ENCODE measurements at places on chromosomes 7 and 10.

- DNase-seq, result no peak
These were observed 13.2 kb upstream of the CCDC172 start for GRCh38 chr10:116311016-116311415.

DNA sequence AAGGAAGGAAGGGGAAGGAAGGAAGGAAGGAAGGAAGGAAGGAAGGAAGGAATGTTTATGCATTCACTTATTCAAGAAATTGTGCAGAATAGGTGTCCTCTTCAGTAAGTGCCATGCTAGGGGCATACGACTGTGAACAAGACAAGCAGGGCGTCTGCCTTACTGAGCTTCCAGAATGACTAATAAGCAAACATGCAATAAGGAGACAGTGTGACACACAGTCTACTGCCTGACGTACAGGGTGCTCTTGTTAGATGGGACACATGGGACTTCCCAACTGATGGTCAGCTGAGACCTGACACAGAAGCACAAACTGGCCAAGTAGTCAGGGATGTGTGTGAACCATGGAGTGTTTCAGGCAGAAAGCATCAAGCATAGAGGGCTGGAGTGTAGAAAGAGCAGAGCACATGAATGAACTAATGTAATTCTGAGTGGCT is 18.2 kb downstream of the DNAJC12 start:
- DNase-seq, result no peak

DNA sequence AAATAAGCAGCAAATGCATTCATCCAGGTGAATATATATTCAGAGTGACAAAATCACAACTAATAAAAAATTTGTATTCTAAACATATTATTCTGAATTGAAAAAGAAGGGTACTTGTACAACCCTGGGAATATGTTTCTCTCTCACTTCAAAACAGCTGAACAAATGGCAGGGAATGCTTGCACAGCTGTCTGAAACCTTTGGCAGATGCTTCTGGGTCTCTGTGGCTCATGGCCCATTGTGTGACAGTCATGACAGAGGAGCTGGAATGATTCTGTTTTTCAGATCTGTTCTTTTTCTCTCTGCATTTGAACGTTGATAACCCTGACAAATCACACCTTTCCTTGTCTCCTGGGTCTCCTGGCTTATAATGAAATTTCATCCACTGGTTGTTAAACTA is 275.7 kb upstream of the FZD1 start:
- no peak for DNase-seq

DNA sequence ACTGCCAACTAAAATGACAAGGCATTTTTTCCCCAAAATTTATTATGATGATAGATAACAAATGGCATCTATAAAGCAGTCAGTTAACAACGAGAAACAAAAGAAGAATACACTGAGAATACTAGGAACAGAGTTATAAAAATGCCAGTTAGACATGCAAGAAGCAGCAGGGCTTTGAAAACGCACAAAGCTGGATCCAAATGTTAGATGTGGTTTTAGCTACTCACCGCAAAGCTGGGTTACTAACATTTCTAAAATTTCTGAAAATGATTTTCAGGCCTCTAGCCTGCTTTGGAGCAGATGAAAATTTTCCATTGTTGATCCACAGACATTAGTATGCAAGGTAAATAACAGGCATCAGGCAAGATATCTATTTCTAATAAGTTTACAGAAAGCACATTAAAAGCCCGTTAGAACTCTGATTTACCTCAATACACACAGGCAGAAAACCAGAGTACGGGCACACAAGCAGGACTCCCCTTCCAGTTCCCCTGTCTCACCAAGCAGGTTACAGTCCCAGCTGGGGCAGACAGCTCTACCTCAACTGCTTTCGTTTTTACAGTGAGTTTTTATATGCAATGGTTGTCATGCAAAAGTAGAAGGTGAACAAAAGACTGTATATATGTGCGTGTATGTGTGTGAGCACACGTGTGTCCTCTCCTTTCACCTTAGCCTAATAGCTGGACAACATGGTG is 37.9 kb downstream of the GLI3 start:
- no peak for DNase-seq

- no peak for DNase-seq
These were observed 42.6 kb upstream of the CC2D2B start for GRCh38 chr10:95864906-95865813.

DNA sequence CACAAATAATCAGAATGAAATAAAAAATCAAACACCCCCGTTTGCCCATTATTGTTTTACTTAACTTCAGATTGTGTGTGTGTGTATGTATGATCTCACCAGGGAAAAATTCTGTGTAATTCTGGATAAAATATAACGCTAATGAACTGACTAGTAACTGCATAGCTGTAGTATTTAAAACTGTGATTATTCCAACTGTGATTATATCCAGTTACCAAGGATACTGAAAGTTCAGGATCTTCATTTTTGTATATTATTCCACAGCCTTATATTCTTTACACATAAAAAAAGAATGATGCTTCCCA is 2.9 kb downstream of the TWIST1 start:
- DNase-seq, result no peak

DNA sequence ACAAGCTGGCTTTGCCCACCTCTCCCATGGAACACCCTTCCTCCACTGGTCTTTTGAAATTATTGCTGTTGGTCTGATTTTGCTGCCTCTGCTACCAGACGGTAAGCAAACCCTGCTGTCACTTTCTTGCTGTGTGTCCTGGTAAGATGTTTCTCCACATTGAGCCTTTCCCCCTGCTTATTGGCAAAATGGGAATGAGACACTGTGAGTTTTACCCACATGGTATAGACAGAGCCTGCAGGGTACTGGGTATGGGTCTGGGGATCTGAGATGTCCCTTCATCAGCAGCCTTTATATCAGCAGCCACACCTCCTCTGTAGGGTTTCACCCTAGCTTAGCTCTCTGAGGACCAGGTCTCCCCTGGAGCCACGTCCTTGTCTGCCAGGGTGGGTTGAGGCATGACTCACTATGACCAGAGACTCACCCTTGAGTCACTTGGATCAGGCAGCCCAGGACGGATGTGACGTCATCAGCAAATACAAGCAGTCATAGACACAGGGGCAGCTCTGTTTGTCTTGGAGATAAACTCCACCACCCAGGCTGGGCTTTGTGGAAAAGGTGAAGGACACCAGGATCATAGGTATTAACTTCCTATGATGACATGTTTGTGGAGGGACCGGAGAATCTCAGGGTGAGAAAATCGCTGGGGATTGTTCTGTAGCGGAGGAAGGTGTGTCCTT is 17.9 kb upstream of the BAIAP2L1 start:
- no peak for DNase-seq

- DNase-seq, result no peak
These were observed 43.9 kb downstream of the STK32C start for GRCh38 chr10:132263866-132264265.

GRCh38 chr10:3738855-3739350 is 46.1 kb downstream of the KLF6 start:
- DNase-seq, result no peak

- no peak for DNase-seq
These were observed 151.0 kb upstream of the NEBL start for GRCh38 chr10:21048068-21048467.

- no peak for DNase-seq
These were observed 380.3 kb downstream of the TCERG1L start for GRCh38 chr10:130931256-130931655.

DNA sequence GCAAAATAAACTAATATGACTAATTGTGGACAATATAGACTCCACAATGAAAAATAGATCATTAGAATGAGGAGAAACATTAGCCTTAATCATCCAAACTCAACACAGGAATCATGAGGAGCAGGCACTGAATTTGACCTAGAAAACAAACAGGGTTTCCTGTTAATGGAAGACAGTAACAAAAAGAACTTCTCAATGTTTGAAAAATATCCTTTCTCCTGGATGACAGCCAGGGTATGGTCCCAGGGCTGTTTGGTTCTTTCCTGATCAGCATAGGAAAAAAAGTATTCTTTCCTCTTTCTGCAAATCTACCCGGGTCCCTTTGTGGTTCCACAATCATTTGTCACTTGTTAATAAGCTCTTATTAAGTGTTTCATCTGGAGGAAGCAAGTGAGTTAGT is 145.3 kb upstream of the SVIL start:
- DNase-seq, result no peak

GRCh38 chr10:119595134-119595675 is 1.6 kb downstream of the TIAL1 start:
- no peak for DNase-seq

- no peak for DNase-seq
These were observed 60.5 kb downstream of the SORBS1 start for GRCh38 chr10:95500649-95501048.

DNA sequence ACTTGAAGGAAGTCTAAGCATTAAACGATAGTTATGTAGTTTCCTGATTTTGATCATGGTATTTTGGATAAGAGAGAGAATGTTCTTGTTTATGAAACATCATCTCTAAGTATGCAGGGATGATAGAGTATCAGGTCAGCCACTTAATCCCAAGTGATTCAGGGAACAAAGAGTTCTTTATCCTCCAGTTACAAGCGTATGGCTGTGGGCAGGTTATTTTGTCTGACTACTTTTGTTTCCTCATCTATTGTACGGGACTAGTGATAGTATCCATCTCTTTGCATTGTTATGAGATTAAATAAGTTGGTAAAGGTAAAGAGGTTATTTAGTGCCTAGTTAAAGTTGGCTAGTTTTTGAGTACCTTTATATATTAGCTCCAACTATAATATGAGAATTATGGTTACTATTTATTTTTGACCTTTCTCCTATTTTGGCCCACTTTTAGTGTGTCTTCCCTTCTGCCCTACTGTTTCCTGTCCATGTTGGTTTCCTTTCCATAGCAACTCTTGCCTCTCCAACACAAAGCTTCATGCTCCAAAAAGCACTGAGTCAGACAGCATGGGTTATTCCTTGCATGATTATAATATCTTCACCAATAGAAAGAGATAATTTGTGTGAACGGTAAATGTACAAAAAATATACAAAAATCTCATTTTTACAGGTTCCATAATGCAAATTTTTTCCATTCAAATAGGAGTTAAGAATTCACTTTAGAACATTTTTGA is 65.4 kb downstream of the SP8 start:
- no peak for DNase-seq

DNA sequence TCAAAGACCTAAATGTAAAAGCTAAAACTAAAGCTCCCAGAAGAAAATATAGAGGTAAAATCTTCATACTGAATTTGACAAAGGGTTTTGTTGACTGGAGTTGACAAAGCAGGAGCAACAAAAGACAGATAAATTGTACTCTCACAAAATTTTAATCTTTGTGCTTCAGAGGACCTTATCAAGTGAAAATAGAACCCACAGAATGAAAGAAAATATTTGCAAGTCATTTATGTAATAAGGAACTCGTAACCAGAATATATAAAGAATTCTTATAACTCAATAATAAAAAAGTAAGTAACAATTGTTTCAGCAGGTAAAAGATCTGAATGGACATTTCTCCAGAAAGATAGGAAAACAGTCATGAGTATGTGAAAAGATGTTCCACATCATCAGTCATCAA is 62.0 kb upstream of the SRRM3 start:
- no peak for DNase-seq

DNA sequence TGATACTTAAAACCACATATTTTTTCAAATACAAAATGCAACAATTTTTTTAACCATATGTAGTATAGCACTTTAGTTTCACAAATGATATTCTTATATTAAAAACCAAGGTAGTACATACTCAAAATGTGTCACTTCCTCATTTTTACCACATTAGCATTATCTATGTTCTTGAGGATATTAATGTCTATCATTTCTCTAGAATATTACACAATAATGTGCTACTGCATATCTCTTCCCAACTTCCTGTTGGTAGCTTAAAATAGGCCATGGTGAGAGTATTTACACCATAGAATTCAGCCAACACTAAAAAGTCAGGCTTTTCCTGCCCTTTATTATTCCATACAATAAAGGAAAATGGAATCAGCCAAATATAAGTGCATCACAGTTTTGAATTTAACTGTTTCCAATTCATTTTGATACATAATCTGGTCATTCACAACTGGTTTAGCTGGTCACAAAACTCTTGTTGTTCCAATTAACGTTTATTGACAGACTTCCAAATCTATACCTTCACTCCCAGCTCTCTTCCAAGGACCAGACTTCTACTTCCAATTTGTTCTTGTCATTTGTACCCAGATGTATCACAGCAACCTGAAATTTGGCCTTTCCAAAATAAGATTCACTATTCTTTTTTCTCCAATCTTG is 20.0 kb upstream of the LRRC17 start:
- no peak for DNase-seq

DNA sequence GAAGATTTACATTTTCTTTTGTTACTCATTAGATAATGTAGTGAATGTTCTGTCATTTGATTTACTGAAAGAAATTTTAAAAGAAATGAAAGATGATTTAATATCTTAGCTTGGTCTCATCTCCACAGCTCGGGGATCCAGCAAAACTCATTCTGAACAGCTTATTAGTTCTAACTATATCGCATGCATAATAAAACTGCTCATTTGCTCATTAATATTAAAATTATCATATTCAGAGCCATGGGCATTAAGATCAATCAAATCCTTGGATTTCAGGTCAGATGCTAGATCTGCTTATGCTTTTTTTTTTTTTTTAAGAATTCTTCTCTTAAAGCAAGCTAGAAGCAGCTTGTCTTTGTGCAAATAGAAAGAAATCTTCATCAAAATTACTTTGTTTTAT is 246.1 kb downstream of the FOXP2 start:
- DNase-seq, result no peak

GRCh38 chr10:131983780-131984179 is 2.1 kb upstream of the BNIP3 start:
- DNase-seq, result no peak

DNA sequence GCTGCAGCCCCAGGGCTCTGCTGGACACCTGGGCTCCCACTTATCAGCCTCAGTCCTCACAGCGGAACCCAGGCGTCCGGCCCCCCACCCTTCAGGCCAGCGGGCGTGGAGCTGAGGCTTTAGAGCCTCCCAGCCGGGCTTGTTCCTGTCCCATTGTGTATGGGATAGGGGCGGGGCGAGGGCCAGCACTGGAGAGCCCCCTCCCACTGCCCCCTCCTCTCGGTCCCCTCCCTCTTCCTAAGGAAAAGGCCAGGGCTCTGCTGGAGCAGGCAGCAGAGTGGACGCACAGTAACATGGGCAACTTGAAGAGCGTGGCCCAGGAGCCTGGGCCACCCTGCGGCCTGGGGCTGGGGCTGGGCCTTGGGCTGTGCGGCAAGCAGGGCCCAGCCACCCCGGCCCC is 2.7 kb downstream of the NOS3 start:
- no peak for DNase-seq

DNA sequence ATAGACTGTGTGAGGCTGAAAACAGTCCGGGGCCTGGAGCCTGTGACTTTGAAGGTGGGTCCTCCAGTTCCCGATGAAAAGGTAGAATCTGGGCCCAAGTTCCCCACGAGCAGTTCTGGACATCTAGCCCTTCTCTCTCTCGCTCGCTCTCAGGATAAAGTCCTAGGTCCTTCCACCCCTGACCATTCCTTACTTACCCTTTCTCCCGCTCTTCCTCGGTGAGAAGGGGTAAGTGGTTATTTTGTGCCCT is 713 bp downstream of the IMMP2L start:
- no peak for DNase-seq

DNA sequence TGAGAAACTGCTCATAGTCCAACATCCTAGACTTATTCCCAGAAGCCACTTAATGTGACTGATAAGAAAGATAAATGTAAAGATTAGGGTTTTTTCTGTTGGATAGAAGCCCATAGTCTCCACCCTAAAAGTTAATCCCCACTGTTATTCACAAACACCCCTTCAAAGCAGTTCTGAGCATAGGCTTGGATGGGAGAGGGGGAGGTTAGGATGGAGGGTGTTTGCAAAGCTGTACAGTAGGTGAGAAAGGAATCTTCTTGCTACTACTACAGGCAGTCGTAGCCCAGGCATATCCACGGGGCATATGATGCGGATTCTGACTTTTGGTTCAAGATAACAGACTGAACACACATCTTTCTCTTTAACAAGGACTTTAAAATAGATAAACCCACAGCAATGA is 535.9 kb downstream of the PHTF2 start:
- DNase-seq, result no peak

All from esophagus squamous epithelium (tissue), 5 donors.